GM06990 (cell line): ENCODE measurements at places on chromosomes 16 and 17.

DNA sequence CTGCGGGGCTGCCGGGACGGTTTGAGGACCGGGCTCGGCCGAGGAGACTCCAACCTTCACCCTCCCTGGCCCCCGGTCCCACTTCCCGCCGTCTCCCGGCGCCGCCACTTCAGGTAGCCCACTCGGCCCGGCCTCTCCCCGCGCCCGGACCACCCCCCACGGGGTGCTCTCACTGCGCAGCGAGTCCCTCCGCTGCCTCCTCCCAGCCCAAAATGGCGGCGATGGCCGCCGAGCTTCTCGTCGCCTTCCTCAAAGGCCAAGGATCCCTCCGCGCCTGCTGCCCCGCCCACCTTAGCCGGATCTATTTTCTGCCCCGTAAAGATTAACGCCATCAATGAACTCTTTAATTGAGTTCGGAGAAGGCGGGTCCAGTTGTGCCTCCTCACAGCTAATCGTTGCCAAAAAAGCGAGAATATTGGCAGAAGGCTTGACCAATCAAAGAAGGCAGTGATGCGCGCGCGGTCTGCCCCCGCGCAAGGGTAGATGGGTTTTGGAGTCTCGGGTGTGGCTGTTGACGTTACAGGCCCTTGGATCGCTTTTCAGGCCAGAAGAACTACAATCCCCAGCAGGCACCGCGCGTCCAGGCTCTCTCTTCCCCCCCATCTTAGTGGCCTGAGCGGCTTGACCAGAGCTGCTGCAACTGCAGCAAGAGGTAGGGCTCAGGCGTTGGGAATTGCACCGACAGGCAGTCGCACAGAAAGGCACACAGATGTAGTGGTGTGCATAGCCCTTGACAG lies at the start of gene HEXIM2:
Gene HEXIM2 (plus strand): TSS at position 588 of the 737 bp plus-strand sequence. CDS start 919 bp downstream, outside the sequence.
- DNase-seq, result peak; percentile 99

GRCh38 chr16:2194166-2194834 lies 2.1 kb downstream of the CASKIN1 start:
- no peak for DNase-seq

GRCh38 chr17:32007463-32008298 lies 498 bp downstream of the LRRC37B start:
- DNase-seq, result peak; percentile 49

- DNase-seq, result peak; percentile 70
Measured at GRCh38 chr17:2057760-2058585, 3.1 kb downstream of the HIC1 start.

GRCh38 chr16:74029115-74029792 lies 267.4 kb upstream of the PSMD7 start:
- no peak for DNase-seq

- peak; percentile 18 for DNase-seq
Measured at GRCh38 chr16:19898924-19899604, 14.4 kb upstream of the GPRC5B start.

DNA sequence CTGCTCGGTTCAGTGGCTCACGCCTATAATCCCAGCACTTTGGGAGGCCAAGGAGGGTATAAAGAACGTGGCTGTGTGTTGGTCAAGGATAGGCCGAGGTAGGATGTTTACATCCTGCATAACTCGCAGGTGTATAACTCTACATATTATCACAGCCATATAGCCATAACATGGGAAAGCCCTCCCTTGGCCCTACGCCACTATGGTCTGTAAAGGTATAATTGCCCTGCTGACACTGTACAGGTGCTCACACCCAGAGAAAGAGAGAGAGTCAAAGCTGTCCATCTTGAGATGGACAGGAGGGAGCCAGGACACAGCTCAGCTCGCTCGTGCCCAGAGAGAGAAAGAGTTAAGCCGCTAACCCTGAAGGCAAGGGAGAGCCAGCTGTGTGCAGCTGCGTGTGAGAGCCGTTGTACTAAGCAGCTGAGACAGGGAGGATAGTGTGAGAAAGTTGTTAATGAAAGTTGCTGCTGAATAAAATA lies 30.4 kb upstream of the DHX8 start:
- DNase-seq, result no peak

GRCh38 chr16:79562166-79562823 lies 38.2 kb downstream of the MAF start:
- DNase-seq, result no peak
